Omental fat pad (tissue), 4 donors: ENCODE measurements at places on chromosomes 3 and 15. TPM values are rescaled to one million over a fixed set of nuclear protein-coding genes. Genes with fewer than 3 reads are reported as not detected.
A peak's percentile ranks its signal among the peaks of the same experiment; 100 is the strongest.

GRCh38 chr3:145326666-145327065 lies 834.3 kb downstream of the PLOD2 start:
- DNase-seq: no peak

TRA2B gene
- total RNA-seq: 286 TPM

DNA sequence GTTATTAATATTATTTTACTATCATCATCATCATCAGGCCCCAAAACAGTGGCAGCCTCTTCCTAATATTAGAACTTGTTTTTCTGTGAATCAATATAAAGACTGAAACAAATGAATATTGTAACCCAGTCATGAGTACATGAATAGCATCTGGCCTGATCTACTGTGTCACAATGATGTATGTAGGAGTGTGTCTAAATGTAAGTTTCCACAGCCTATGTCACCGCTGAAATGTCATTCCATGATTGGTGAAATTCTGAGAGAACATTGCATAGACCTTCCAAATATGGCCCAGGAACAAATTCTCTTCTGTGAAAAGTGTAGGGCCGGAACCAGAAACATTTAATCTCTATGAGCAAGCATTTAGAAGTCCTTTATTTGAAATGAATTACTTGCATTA lies 20.6 kb upstream of the C3orf49 start:
- no peak for DNase-seq

GRCh38 chr3:107938143-107938542 lies 152.7 kb downstream of the CD47 start:
- no peak for DNase-seq

DNA sequence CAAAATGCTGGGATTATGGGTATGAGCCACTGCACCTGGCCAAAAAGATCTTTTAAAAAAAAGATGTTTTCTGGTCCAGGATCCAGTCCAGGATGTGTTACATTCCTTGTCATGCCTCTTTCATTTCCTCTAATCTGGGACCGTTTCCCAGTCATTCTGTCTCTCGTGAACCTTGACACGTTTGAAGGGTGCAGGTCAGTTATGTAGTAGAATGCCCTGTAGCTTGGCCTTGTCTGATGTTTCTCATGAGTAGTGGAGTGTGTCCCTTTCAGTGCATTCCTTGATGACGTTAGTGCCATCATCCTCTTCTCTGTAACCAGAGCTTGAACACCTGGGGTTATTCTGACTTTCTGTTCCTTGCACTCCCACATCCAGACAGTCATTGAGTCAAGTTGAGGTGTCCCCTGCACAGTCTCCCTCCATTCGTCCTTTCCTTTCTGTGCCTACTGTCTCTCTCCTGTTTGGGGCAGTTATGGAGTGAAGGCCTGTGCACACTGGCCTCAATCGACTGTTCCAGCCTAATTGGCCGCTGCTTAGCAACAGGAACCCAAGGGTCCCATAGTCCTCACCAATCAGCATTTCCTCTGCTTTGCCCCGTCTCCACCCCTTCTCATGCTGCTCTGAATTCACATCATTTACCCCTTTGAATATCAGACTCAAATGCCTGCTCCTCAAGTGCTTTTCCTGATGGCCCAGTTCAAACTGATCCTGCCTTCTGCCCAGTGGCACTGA lies 5.5 kb downstream of the FAM81A start:
- no peak for DNase-seq

PLIN1 gene
- total RNA-seq: 465 TPM

GRCh38 chr3:66066963-66067617 lies 28.4 kb upstream of the MAGI1 start:
- no peak for DNase-seq

- no peak for DNase-seq
Observed at GRCh38 chr3:93988764-93989163, 8.8 kb downstream of the ARL13B start.

TMEM212 gene
- total RNA-seq: not detected

DNA sequence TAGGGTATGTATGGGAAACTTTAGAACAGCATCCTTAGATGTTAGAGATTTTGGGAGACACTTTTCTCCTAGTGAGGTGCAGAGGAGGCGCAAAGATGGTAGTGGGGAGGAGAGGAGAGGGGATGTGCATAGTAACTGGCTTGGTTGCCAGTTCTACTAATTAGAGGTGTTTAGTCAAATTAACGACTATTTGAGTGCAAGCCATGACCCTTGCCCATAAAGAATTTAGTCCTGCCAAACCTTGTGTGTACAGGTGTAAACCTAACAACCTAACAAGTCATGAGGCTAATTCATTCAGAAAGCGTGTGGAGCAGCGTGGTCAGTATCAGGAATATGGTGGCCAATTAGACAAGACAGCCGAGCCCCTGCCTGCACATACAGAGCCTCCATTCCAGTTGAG lies 62.2 kb upstream of the SEC22A start:
- DNase-seq: no peak

DNA sequence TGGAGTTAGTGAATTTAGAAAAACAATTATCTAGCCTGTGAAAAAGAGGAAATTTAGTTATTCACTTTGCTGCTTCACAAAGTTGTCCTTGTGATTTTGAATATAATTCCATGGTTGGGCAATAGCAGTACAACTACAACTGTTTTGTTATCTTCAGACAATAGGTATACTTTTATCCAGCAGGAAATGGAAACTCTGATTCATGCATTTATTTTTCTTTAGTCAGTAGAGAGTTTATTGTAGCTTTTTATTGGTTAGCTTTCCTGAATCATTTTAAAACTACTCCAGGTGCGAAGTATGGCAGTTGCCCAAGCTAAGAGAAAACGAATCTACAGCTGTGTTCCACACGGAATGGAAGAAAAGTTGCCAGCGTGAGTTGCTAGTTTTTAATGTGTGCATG lies 80.3 kb downstream of the TM4SF4 start:
- no peak for DNase-seq

CATSPER2 gene
- total RNA-seq: 3.2 TPM

GRCh38 chr3:37852097-37852496 lies 9.6 kb upstream of the CTDSPL start:
- no peak for DNase-seq

DNA sequence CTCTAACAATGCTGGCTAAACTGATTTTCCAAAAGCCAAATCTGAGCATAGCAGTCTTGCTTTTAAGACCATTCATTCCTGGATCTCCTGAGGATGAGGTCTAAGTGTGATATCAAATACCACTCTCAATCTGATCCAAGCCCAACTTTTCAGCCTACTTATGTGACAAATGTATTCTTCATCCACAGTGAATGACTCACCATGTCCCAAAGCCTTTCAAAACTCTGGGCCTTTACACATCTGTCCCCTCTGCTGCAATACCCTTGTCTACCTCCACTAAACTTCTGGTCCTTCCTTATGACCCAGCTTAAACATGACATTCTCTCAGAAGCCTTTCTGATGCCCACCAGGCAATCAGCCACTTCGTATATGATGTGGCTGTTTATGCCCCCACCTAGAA lies 4.6 kb downstream of the ANAPC13 start:
- DNase-seq: no peak

DNA sequence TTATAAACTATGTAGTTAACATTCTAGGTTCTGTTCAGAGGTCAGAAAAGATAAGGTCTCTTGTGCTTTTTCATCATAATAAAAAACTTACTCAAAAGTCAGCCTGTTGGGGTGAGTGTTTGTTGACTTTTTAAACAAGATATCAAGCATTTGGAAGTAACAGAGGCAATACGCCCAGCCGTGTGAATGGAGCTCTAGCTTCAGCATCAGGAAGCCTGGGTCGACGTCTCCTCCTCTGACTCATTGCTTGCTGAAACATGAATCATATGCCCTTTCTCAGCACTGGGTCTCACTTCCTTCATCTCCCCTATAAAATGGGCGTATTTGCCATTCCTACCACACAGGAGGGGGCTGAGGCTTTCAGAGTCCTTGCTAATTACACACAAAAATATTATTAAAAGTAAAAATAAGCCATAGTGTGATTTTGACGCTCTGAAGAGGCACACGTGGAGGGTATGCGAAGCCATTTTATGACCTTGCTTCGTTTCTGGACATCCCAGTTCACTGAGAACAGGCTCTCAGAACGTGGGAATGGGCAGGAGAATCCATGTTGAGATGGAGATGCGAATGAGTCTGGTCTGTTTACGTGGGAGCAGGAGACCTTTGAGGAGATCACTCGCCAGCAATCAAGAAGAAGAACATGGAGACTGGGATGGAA lies 220.8 kb upstream of the TPRG1 start:
- peak; percentile 54 for DNase-seq

GRCh38 chr15:57427367-57427821 lies 51.1 kb downstream of the CGNL1 start:
- DNase-seq: no peak

DNA sequence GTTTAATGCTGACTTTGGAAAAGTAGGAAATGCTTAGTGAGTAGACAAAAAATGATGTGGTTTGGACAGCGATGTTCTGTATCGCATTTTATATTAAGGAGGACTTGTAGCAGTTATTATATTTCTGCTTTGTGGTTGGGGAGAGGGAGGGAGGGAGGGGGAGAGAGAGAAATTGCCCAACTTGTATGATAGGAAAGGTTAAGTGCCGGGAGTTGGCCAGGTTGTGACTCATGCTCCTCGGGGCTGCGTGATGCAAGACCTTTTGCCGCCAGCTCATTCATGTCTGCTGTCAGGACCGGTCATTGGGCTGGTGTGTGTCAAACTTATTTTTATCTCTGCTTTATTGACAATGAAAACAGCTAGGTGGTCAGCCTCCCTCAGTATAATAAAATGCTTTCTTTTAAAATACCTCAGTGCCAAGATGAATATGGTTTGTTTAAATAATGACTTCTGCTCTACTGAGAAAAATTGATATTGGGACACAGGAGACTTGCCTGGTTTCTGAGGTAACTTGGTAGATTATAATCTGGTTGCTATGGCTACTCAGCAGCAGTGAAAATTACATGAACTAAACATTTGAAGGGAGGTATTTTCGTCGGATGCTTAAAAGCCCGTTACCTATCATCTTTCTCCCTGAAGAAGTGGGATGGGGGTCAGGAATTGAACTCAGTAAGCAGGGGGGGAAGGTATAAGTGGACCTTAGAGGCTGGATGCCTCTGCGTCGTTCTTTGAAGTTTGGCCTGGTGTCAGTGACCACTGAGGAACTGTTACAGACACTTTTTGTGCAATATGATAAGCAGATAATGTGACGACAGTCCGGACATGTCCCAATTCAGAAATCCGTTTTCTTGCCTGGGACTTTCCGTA lies 90.7 kb downstream of the FNDC3B start:
- peak; percentile 87 for DNase-seq

DNA sequence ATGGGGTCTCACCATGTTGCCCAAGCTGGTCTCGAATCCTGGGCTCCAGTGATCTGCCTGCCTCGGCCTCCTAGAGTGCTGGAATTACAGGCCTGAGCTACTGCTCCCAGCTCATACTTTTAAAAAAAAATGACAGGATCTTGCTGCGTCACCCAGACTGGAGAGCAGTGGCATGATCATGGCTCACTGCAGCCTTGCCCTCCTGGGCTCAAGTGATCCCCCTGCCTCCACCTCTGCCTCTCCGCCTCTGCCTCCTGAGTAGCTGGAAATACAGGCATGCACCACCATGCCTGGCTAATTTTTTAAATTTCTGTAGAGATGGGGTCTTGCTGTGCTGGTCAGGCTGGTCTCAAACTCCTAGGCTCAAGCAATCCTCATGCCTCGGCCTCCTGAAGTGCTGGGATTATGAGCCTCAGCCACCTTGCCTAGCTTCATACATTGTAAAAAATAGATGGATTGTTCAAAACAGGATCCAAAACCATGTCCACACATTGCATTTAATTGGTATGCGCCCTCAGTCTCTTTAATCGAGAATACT lies 8.9 kb downstream of the PHLDB2 start:
- DNase-seq: no peak

GRCh38 chr3:172177046-172177445 lies 137.7 kb downstream of the FNDC3B start:
- no peak for DNase-seq

NECTIN3 gene
- total RNA-seq: 33.4 TPM

NMNAT3 gene
- 6.8 TPM for total RNA-seq

CP gene
- 24.3 TPM for total RNA-seq

GRCh38 chr3:196414469-196414868 lies 17.8 kb downstream of the UBXN7 start:
- no peak for DNase-seq

- DNase-seq: no peak
Observed at GRCh38 chr3:26704736-26705135, 82.2 kb downstream of the LRRC3B start.

GRCh38 chr3:137065381-137065780 lies 107.6 kb downstream of the IL20RB start:
- no peak for DNase-seq

CD47 gene
- total RNA-seq: 58.0 TPM

SPESP1 gene
- 3.6 TPM for total RNA-seq

- DNase-seq: no peak
Observed at GRCh38 chr3:135966271-135966961, 888 bp downstream of the PPP2R3A start.

DNA sequence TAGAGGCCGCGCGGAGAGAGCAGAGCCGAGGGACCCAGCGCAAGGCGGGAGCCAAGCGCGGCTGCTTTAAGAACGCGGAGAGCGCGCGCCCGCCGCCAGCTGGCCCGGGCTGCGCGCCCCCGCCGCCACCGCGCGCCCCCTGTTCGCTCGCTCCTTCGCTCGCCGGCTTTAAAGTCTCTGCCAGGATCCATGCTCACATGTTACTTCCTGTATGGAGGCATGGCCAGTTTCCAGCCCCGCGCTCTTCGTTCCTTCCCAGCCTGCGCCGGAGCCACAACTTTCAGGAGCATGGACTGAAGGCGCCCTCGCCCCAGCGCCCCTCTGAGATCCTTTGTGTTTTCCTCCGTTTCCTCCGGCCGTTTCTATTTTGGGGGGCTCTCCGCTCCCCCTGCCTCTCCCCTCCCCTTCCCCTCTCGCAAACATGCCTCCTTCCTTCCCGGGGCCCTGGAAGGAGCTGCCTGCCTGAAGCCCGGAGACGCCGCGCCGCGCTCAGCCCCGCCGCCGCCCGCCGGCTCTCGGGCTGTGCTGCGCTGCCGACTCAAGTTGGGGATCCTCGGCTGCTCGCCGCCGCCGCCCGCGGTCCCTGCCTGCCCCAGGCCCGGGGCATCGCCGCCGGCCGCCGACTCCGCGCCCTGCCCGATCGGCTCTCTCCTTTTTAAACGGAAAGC lies at the start of gene PTPRG:
TSS of gene PTPRG (plus strand) at position 198 of the 668 bp plus-strand sequence. CDS start 717 bp downstream, outside the sequence.
- DNase-seq: peak; percentile 41

DNA sequence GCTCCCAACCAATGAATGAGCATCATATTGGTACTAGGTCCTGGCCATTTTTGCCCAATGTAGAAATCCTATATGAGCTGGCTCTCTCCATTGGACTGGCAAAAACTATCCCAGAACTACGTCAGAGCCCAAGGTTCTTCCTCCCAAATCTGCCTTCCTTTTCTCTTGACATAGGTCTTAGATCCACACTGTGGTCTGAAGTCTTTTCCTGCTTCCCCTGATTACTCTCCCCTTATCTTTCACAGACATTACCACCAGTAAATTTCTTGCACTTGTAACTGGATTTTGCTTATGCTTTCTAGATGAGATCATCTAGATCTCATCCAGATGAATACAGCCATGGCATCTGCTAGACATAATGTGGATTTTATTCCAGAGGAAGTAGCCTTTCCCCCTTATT lies 141.2 kb upstream of the GADL1 start:
- DNase-seq: no peak

DNA sequence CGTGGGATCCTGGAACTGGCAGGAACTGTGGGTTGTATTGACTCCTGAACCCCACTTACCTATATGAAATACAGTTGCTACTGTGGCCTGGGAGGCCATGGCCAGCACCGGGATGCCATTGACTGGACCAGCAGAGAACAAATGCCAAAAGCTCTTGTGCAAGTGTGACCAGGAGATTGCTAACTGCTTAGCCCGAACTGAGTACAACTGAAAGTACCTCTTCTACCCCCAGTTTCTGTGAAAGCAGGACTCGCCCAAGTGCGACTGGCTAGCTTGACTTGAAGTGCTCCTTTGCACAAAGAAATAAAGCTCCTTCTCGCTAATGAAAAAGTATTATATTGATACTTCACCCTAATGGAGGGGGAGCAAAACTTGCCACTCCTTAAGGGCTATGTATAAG lies 101.3 kb upstream of the ATP11B start:
- no peak for DNase-seq

IGSF10 gene
- total RNA-seq: 6.1 TPM
